D721Med (cell line): ENCODE measurements at places on chromosomes 6 and 20.

GRCh38 chr6:166900956-166901607, 55.3 kb downstream of the RNASET2 start:
- no peak for DNase-seq

DNA sequence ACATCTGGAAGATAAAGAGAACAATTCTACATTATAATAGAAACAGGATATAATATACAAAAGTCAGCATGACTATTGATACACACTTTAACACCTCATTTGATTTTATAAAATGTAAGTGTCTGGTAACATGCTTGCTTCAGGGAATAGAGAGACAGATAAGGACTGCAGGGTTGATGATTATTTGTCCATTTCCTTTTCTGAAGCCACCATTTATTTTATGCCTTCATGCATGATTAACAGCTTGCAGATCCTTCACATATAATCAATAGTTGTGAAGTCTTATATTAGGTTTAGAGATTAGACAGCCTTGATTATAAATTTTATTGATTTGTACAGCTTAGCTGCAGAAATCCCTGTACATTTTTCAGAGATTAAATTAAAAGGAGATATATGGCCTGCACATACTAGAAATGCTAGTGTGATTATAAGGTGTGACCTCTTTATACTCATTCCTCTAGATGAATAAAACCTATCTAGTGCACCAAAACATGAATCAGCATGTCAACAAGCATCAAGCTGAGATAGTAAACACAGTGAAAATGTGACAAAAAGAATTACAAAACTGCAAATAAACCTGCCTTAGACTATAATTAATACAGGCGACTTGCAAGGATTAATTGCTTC, 198.8 kb upstream of the THEMIS start:
- no peak for DNase-seq

DNA sequence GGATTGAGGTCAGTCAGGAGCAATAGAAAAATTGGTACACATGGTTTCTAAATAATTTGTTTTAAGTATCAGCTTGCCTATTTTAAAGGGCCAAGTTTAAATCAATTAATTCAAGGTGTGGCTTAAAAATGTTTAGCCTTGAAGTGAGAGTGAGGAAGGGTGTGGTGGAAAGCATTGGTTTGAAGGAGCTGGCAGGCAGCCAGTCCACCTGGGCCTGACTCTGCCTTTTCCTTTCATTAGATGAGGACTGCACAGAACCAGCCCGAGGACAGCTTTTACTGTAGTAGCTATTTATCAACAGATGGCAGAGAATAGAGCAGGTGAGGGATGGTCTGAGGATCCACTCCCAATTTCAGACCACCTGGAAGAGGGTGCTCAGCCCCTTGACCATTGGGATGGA, 42.4 kb downstream of the DHX35 start:
- DNase-seq = no peak

DNA sequence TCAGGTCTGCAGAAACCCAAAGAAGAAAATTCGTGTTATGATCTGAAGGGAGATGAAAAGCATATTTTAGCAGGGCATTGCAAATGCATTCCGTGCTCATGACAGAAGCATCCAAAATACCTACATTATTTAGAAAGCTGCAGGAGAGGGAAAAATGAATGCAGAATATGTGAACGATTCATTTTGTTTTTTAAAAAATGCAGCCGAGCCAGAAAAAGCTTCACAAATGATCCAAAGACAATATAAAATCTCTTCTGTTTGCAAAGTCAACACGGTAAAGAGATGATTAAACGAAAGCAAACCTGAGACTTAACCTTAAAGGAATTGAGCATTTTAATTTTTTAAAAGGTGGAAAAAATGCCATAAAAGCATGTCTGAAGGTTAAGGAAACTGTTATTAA, 136.1 kb upstream of the SULF2 start:
- no peak for DNase-seq

DNA sequence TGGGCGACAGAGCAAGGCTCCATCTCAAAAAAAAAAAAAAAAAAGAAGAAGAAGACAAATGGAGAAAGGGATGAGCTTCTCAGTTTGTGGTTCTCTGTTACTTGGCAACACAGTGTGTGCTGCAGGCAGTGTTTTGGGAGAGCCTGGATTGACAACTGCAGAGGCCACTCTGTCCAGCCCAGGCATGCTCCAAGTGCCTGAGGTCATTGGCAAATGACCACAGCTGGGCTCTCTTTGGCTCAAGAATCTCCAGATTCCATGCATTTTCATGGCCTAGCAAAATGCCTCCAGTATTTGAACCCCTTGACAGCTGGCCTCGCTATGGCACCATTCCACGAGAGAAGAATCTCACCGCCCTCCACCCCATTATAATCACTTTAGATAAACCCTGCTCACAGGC, 126.2 kb downstream of the ANKRD60 start:
- no peak for DNase-seq
